Memory B cell (primary cell): ENCODE measurements at places on chromosomes 6 and 20.
A peak's percentile ranks its signal among the peaks of the same experiment; 100 is the strongest.

DNA sequence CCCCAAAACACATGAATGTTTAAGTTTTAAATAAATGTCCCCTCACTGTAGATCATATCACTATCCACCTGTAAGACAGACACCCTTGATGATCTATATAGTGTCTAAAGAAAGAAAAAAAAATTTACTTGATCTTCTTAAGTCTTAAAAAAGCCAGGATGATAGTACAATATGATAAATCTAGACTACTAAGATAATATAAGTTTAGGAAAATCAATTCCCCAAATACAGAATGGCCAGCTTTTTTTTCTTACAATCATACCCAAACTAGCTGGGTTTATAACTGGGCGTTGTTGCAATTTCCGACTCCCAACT lies 14.4 kb downstream of the ZNF217 start:
- H3K4me3 ChIP-seq = peak overlapping the region; percentile 87
- peaks cover 42% of the 10 kb centered on the region for H3K4me1 ChIP-seq
- DNase-seq = no peak
- H3K36me3 ChIP-seq = peaks cover 37% of the 10 kb centered on the region
- peak overlapping the region; percentile 95 for H3K27ac ChIP-seq

- H3K27me3 ChIP-seq = peaks cover 25% of the 10 kb centered on the region
- no peak overlapping the region for H3K4me3 ChIP-seq
- DNase-seq = no peak
Observed at GRCh38 chr6:3610206-3610605, 141.3 kb downstream of the PXDC1 start.

DNA sequence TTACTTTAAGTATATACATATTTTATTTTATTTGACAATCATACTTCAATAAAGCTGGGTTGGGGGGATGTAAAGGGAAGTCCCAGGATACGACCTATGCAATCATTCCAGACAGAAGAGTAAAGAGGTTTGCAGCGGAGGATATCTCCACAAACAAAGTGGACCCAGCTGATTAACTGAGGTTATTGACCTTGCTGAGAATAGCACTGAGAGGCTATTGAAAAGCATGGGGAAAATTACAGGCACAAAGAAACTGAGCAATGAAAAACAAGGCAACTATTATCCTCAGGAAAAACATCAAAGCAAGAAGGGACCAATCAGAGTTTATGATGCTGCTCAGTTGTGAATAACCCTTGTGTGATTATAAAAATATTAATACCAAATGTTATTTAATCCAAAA lies 32.6 kb downstream of the SERPINB1 start:
- no peaks in the 10 kb centered on the region for H3K27me3 ChIP-seq
- DNase-seq = no peak
- peaks cover 11% of the 10 kb centered on the region for H3K36me3 ChIP-seq
- peaks cover 2% of the 10 kb centered on the region for H3K4me1 ChIP-seq
- no peak overlapping the region for H3K4me3 ChIP-seq
- no peak overlapping the region for H3K27ac ChIP-seq

DNA sequence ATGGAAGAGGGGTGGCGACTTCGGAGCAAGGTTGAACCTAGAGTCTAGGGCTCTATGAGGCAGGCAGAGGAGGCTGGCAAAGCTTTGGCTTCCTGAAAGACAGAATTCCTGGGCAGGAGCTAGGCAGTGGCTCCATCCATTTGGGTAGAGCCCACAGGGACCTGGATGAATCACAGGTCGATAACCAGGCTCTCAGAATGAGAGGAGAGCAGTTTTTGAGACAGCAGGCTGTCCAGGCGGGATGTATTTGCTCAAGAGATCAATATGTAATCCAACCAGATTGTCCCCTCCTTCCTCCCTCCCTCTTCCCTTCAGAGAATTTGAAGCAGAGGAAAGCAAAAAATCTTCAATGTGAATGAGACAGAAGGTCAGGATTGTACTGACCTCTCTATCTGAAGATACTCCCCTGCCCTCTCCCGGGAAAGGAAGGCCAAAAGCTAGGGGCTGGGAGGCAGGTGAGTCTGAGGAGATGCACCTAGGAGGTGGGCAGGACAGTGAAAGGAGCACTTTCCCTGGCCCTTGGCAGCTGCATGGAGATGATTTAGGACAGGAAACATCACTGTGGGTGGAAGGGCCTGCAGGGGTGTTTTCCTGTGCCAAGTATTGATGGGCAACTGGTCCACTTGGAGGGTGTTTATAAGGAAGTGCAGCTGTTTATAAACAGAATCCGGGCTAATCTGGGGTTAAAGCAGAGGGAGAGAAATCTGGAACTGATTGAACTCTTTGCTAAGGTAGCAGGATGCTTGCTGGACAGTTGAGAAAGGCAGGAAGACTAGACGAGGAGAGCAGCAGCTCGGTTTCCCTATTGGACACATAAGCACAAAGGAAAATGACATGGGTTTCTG lies 212.4 kb upstream of the LRFN2 start:
- no peaks in the 10 kb centered on the region for H3K36me3 ChIP-seq
- H3K27ac ChIP-seq = no peak overlapping the region
- peaks cover 8% of the 10 kb centered on the region for H3K4me1 ChIP-seq
- no peak for DNase-seq

DNA sequence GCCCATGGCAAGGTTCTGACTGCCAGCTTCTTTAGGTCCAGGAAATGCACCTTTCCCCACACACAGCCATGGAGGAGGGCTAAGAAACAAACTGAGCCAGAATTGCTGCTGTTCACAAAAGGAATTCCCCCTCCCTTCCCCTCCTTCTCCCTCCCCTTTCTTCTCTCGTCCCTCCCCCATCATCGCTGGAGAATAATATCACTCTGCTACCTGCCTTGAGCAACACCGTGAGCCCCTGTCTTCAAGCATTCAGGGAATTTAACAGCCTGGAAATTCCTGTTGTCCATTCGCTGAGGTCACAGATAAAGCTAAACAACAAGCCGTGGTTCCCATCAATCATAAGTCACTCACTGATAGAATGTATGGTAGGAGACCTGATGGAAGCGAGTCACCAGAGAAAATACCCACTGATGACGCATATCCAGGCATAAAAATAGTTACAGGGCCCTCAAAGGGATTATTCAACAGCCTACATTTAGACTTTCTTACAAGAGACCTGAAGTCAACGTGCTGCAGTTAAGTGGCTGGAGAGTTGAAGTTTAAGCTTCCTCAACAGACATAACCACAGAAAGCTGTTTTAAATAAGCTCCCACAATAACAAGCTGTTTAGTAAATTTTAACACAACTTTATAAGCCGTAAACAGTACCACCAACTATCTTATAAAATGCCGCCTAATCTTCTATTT lies 59.7 kb downstream of the HIVEP2 start:
- peak overlapping the region; percentile 97 for H3K27ac ChIP-seq
- peaks cover 13% of the 10 kb centered on the region for H3K36me3 ChIP-seq
- DNase-seq = peak; percentile 65
- peak overlapping the region; percentile 96 for H3K4me3 ChIP-seq
- peaks cover 51% of the 10 kb centered on the region for H3K4me1 ChIP-seq
- no peaks in the 10 kb centered on the region for H3K27me3 ChIP-seq

GRCh38 chr20:57753332-57754164 lies 43.7 kb upstream of the PMEPA1 start:
- no peak for DNase-seq
- H3K27ac ChIP-seq = no peak overlapping the region
- peaks cover 3% of the 10 kb centered on the region for H3K36me3 ChIP-seq

- no peaks in the 10 kb centered on the region for H3K36me3 ChIP-seq
- H3K27me3 ChIP-seq = no peaks in the 10 kb centered on the region
- H3K4me3 ChIP-seq = no peak overlapping the region
- no peaks in the 10 kb centered on the region for H3K4me1 ChIP-seq
- DNase-seq = no peak
Observed at GRCh38 chr6:139762587-139763031, 388.2 kb upstream of the CITED2 start.

GRCh38 chr6:3849681-3850450 lies 693 bp downstream of the FAM50B start:
- no peak for DNase-seq
- peaks cover 21% of the 10 kb centered on the region for H3K4me1 ChIP-seq
- peak overlapping the region; percentile 85 for H3K4me3 ChIP-seq
- H3K36me3 ChIP-seq = peaks cover 2% of the 10 kb centered on the region
- peak overlapping the region; percentile 56 for H3K27ac ChIP-seq

- H3K27ac ChIP-seq = no peak overlapping the region
- H3K4me3 ChIP-seq = no peak overlapping the region
- H3K27me3 ChIP-seq = no peaks in the 10 kb centered on the region
- no peaks in the 10 kb centered on the region for H3K36me3 ChIP-seq
- no peaks in the 10 kb centered on the region for H3K4me1 ChIP-seq
Observed at GRCh38 chr20:11001764-11002540, 328.2 kb upstream of the JAG1 start.

DNA sequence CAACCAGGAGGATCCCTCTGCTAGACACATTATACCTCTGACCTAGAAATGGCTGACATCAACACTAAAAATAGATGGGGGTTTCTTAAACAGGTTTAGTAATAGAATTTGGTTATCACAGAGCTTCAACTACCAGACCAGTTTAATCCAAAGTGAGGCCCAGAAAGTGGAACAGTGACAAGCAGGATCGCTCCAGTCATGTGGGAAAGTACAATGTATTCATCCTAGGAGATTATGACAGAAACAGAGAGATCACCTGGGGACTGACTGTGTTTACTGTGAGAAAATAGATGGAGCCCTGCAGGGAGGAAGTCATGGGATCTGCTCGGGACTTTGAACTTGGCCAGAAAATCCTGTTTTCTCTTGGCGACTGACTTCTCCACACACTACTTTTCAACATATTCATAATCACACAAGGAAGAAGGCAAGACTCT lies 238.7 kb upstream of the SOX4 start:
- H3K4me1 ChIP-seq = no peaks in the 10 kb centered on the region
- H3K4me3 ChIP-seq = no peak overlapping the region
- no peak for DNase-seq
- no peak overlapping the region for H3K27ac ChIP-seq
- no peaks in the 10 kb centered on the region for H3K36me3 ChIP-seq

- no peak for DNase-seq
- H3K27me3 ChIP-seq = peaks cover 15% of the 10 kb centered on the region
- H3K36me3 ChIP-seq = no peaks in the 10 kb centered on the region
- H3K4me1 ChIP-seq = peaks cover 4% of the 10 kb centered on the region
- H3K4me3 ChIP-seq = no peak overlapping the region
- no peak overlapping the region for H3K27ac ChIP-seq
Observed at GRCh38 chr6:88538130-88538706, 372.1 kb upstream of the CNR1 start.

GRCh38 chr20:33793011-33793931 lies 17.9 kb upstream of the CHMP4B start:
- H3K27ac ChIP-seq = peak overlapping the region; percentile 31
- peaks cover 7% of the 10 kb centered on the region for H3K36me3 ChIP-seq
- no peak for DNase-seq
- H3K4me1 ChIP-seq = peaks cover 4% of the 10 kb centered on the region

DNA sequence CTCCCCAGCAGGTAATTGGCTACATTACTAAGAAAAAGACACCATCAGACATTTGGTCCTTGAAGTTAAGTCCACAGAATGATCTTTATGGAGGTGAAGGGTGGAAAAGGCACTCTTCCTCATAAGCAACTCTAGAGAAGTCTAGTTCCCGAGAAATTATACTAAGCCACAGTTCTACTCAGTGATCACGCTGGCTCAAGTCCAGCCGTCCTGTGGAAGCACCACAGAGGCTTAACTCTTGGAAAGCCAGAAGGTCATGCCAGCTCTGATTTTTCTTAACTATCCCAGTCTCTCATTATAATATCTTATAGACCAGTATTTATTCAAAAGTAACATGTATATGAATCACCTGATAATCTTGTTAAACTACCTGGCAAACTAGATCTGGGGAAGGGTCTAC lies 258.5 kb downstream of the EYA4 start:
- no peak for DNase-seq
- H3K27me3 ChIP-seq = peaks cover 8% of the 10 kb centered on the region
- H3K4me1 ChIP-seq = no peaks in the 10 kb centered on the region
- no peak overlapping the region for H3K27ac ChIP-seq
- no peaks in the 10 kb centered on the region for H3K36me3 ChIP-seq
